HuH-7.5 (cell line): ENCODE measurements at places on chromosomes 6 and 20.

DNA sequence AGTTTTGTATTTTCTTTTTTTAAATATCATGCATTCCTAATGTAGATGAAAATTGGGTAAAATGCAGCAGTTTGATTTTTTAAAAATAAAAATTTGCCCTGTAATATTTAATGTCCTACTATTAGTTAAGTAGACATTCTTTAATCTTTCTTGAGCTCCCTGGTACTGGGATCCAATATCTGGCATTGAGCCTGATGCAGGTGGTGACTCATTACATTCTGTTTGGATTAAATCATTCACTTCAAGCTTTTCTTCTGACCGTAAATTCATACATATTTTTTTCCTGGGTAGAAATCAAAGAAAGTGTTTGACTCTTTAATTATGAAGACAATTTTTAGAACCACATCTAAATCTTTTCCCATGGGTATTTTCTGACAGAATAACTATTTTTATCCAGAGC is 768.8 kb upstream of the SLC35B3 start:
- no peak for DNase-seq

- peak; percentile 47 for DNase-seq
Observed at GRCh38 chr6:408599-409102, 17.1 kb downstream of the IRF4 start.

DNA sequence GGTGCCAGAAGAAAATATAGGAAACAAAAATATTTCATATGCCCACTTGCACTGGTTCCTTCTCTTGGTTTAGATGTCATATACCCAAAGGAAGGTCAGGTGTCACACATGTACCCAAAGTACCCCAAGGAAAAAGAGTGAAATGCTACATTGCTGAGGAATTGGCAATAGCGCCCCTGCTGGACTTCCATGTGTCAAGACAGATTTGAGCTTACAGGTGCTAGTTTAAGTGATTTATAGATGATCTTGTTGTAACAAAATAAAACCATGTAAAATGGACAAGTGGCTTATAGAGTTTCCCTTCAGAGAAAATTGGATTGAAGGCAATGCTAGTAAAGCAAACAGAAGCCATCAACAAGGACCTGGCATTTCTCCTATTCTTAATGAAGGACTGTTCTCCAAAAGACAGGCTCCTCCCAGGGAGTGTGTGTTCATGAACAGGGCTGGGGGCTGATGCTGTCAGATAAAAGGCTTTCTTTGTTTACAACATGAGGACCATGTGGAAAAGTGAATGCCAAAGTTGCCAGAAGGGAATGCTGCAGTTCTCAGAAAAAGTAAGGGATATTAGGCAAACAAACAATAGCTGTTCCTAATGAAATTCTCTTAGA is 64.3 kb upstream of the PAK5 start:
- DNase-seq = no peak

GRCh38 chr6:21045135-21045700 is 511.0 kb downstream of the CDKAL1 start:
- DNase-seq = no peak

DNA sequence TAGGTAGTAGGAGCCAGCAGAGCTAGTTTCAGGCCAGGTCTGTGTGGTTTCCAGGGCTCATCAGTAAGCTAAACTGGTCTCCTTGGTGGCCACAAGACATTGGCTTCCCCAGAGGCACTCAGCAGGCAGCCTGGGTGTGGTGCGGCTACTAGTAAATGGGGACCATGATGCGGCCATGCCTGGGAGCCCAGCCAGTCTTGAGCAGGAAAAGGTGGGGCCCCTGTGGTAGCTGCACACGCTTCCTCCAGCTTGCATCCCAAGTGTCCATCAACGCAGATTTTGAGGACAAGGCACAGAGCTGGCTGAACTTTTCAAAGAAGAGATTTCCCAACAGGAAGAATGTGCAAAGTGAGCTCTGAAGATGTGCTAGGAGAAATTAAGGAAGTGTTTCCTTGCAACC is 107.4 kb upstream of the NAA20 start:
- DNase-seq = no peak

- DNase-seq = peak; percentile 98
Observed at GRCh38 chr20:58650776-58651558, at the start of gene STX16. Gene STX16, plus strand, starts transcription at chr20:58651283. Its CDS starts 724 bp downstream, at chr20:58652007.

GRCh38 chr20:61424628-61425420 is 172.8 kb downstream of the CDH4 start:
- no peak for DNase-seq

DNA sequence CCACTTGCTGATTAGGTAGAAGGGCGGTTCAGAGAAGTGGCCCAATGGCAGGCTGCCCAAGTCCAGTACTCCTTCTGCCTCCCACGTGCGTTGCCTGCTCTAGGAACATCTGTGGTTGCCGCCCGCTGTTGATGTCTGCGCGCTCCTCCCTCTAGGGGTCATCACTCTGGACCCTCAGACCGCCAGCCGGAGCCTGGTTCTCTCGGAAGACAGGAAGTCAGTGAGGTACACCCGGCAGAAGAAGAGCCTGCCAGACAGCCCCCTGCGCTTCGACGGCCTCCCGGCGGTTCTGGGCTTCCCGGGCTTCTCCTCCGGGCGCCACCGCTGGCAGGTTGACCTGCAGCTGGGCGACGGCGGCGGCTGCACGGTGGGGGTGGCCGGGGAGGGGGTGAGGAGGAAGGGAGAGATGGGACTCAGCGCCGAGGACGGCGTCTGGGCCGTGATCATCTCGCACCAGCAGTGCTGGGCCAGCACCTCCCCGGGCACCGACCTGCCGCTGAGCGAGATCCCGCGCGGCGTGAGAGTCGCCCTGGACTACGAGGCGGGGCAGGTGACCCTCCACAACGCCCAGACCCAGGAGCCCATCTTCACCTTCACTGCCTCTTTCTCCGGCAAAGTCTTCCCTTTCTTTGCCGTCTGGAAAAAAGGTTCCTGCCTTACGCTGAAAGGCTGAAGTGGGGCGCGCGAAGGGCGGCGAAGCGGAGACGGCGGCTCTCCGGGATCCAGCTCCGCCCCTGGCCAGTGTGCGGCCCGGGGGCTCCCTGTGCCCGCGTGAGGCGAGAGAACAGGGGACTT is 8.5 kb downstream of the TRIM15 start:
- no peak for DNase-seq

DNA sequence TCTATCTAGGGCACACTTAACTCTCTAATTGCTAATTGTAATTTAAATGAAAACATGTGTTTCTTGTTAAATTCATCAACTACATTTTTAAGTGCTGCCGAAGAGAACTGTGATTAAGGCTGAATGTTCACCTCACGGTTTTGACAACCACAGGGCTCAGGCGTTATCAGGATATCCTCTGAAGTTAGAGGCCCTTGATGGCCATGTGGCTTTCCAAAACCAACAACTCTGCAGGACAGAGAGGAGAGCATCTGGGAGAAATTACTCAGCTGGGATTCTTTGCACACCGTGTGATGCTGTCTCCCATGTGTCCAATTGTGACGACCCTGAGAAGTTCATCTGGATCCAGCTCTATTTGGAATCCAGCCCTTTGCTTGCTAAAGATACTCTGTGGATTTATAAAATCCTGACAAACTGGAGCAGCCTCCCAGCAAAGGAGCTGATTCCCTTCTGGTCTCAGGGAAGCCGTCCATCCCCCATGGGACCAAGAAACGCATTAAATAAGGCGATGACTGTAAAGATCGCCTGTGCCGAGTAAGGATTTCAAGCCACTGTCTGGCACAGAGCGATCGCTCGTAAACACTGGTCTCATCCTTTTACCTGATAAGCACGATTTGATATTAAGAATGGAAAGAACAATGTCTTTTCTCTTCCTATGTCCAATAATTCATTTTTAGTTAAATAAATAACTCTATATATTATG is 401.1 kb downstream of the CD83 start:
- no peak for DNase-seq

DNA sequence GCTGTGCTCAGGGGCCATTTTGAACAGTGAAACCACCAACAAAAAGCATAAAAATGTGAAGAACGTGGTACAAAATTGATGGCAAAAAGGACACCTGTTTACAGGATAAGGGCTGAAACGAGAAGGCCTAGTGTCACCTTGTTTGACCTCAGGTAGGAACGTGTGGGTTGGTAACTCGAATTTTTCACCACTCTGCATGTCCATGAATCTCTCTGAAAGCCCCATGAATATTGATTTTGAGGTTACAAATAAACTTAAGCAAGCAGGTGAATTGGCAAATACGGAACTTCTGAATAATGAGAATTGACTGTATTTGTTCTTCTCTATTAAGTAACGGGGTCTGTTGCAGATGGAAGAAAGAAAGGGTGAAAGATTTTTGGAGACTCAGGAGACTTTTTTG is 59.6 kb upstream of the EDN1 start:
- DNase-seq = no peak

DNA sequence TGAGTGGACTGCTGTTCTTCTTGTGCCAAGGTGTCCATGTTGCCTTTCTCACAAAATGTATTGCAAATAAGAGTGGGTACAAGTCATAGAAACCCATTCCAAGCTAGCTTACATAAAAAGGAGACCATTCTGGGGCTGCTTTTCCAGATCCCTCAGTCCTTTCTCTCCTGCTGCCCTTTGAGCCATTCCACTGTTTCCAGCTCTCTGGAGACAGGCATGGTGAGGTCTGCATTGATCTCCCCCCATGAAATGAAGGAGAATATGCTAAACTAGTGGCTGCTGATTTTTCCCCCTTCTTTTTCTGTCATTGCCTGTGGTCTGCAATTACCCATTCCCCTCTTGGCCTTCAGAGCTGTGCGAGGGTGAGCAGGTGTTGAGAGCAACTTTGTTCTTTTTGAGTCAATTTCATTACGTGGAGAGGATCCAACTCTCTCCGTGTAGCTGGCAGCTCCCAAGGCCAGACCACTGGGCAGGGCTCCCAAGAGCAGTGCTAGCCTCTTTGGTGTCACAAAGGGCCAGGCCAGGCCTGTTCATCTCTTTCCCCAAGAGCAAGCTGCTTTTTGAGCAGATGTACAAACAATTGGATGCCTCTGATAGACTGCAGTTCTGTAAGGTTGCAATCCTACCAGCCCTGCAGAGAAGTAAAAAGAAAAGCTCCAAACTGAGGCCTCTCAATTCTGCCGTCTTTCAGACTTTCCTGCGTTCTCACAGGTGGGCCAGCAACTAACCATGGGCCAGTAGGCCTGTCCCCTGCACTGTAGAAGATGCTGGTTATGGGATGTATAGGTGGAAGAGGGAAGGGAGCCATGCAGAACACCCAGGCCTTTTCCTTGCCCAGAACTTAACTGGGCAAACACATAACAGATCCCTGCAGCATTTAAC is 96.1 kb upstream of the ARMC2 start:
- no peak for DNase-seq

DNA sequence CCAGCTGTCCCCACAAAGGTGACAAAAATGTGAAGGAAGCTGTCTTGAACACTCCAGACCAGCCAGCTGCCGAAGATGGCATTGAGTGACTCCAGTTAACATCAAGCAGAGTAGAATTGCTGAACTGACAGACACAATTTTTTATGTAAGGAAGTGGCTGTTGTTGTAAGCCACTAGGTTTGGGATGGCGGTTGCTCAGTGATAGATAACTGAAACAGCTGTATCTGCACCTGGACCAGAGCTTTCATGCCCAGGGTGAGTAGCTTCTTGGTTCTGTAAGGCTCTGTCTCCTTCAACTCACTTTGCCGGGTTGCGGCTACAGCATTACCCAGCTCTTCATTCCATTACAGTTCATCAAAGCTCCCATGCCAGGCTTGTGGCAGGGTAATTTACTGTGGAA is 49.7 kb upstream of the DDR1 start:
- DNase-seq = no peak

DNA sequence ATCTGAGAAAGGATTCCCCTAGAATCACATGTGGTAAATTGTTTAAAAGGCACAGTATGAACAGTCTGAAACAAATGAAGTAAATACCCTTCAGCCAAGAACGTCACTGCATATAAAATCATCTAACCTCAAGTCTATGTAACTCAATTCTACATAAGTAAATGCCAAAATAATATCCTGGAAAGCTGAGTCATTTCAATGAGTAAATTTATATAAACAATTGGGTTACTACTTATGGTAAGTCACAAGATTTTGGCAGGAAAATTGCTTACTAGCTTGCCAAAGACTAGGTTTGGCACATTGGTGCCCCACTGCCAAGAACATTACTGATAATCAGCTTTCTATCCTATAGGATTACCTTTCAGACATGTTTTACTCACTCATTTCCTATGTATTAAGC is 8.4 kb downstream of the GMDS start:
- DNase-seq = no peak

GRCh38 chr6:122778985-122779661 is 393 bp upstream of the FABP7 start:
- DNase-seq = no peak

DNA sequence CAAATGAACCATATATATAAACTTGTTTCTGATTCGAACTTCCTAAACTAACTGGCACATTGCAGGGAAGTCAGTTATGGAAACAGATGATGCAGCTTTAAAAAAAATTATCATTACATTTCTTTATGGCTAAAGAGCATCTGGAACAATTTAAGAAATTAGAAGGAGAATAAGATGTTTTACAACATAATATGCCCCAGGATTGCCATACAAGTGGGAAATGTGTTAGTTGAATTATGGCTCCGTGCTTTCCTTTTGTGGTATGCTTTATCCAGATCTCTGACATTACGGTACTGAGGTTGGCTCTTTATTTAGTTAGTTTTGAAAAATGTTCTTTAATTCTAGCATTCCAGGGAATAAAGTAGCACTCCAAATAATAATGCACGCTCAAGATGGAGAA is 343.0 kb upstream of the ZFP64 start:
- DNase-seq = no peak

- peak; percentile 31 for DNase-seq
Observed at GRCh38 chr6:27791182-27791943, 120.8 kb downstream of the OR2B2 start.

DNA sequence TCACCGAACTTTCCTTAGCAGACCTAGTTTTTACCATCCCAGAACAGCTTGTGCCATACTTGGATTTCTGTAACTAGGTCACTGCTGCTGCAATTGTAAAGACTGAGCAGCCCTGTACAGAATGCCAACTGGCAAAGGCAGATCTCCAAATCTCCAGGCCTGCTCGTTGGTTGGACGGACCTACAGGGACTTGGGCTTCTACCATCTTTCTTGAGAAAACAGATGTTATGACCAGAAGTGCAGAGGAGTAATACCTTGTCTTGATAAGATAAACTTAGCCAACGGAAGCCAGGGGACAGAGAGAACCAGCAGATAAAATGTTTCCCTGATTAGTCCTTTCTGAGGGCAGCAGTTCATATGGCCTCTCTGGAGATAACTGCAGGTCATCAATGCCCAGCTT is 304.1 kb downstream of the RFPL4B start:
- no peak for DNase-seq

GRCh38 chr6:15363523-15364400 is 117.9 kb downstream of the JARID2 start:
- DNase-seq = no peak

DNA sequence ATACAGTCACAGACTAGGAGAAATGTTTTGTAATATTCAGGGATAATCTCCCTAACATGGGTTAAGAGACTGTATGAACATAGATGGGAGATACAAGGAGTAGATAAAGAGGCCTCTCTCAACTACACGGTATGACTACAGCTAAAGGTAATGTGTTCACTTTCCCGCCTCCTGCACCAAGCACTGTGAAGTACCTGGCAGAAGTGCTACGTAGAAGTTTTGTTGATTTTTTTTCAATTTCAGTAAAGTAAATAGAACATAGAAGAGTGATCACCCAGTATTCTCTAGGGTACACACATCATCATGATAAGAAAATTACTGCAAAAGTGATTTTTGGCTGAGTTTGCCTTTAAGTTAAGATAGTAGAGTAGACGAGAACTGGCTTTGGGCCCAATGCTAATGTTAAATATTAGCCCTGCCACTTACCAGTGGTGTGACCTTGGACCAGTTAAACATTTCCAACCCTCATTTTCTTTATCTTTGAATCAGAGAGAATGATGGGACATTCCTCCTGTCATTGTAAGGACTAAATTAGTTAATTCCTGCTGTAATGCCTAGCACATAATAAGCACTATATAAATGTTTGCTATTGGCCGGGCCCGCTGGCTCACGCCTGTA is 183.6 kb downstream of the COL9A1 start:
- peak; percentile 7 for DNase-seq
